Activated T-cell treated with anti-CD3 and anti-CD28 coated beads, Interleukin-2, amount 50 U/mL, for 72 hours (primary cell): ENCODE measurements at places on chromosomes 3 and 15. TPM values are rescaled to one million over a fixed set of nuclear protein-coding genes. Genes with fewer than 3 reads are reported as not detected.

The SPINK8 gene
- total RNA-seq = not detected

The AGBL1 gene
- 0.14 TPM for total RNA-seq

The AMT gene
- total RNA-seq = 7.5 TPM

The EIF4E3 gene
- total RNA-seq = 51.8 TPM

GRCh38 chr15:51947124-51947523 is 24.5 kb downstream of the LEO1 start:
- DNase-seq = no peak
- peaks cover 13% of the 10 kb centered on the region for H3K4me1 ChIP-seq
- H3K36me3 ChIP-seq = peaks cover 45% of the 10 kb centered on the region
- H3K27ac ChIP-seq = peak overlapping the region; percentile 61
- no peaks in the 10 kb centered on the region for H3K27me3 ChIP-seq

DNA sequence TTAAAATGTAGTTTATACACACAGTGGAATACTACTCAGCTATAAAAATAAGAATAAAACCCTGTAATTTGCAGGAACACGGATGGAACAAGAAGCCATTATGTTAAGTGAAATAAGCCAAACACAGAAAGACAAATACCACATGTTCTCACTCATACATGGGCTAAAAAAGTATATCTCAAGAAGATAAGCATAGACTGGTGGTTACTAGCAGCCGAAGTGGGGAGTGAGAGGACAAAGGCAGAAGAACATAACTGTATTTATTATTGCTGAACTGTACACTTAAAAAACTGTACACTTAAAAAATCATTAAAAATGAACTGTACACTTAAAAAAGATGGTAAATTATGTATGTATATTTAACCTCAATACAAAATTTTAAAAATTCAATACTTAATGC is 11.0 kb downstream of the UBE3A start:
- H3K36me3 ChIP-seq = peaks cover 26% of the 10 kb centered on the region
- peaks cover 54% of the 10 kb centered on the region for H3K4me1 ChIP-seq
- H3K4me3 ChIP-seq = no peak overlapping the region
- peak overlapping the region; percentile 88 for H3K27ac ChIP-seq
- DNase-seq = no peak

- peaks cover 11% of the 10 kb centered on the region for H3K36me3 ChIP-seq
- peak overlapping the region; percentile 70 for H3K27ac ChIP-seq
- H3K4me1 ChIP-seq = peaks cover 69% of the 10 kb centered on the region
- H3K4me3 ChIP-seq = no peak overlapping the region
Measured at GRCh38 chr15:63532307-63532744, 27.9 kb downstream of the USP3 start.

DNA sequence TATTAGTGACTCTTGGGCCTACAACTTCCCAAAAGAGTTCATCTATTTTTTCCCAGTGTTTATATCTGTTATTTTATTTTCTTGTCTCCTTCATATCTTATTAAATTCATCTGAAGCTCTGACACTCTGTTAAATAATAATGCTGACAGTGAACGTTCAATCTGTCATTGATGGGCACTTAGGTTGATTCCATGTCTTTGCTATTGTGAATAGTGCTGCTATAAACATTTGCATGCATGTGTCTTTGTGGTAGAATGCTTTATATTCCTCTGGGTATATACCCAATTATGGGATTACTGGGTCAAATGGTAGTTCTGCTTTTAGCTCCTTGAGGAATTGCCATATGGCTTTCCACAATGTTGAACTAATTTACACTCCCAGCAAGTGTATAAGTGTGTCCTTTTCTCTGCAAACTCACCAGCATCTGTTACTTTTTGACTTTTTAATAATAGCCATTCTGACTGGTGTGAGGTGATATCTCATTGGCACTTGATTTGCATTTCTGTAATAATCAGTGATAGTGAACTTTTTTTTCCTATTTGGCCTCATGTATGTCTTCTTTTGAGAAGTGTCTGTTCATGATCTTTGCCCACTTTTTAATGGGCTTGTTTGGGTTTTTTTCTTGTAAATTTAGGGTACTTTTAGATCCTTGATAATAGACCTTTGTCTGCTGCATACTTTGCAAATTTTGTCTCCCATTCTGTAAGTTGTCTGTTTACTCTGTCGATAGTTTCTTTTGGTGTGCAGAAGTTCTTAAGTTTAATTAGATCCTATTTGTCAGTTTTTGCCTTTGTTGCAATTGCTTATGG is 122.5 kb downstream of the LEKR1 start:
- H3K4me3 ChIP-seq = no peak overlapping the region
- no peak overlapping the region for H3K27ac ChIP-seq
- H3K4me1 ChIP-seq = no peaks in the 10 kb centered on the region
- peaks cover 21% of the 10 kb centered on the region for H3K27me3 ChIP-seq
- H3K36me3 ChIP-seq = no peaks in the 10 kb centered on the region

- DNase-seq = no peak
- H3K4me1 ChIP-seq = no peaks in the 10 kb centered on the region
- H3K27ac ChIP-seq = no peak overlapping the region
- no peaks in the 10 kb centered on the region for H3K27me3 ChIP-seq
- peaks cover 4% of the 10 kb centered on the region for H3K36me3 ChIP-seq
- H3K4me3 ChIP-seq = no peak overlapping the region
Measured at GRCh38 chr3:122824465-122825381, 29.9 kb downstream of the SLC49A4 start.

- H3K36me3 ChIP-seq = no peaks in the 10 kb centered on the region
- no peaks in the 10 kb centered on the region for H3K4me1 ChIP-seq
- no peak for DNase-seq
- no peak overlapping the region for H3K4me3 ChIP-seq
- no peak overlapping the region for H3K27ac ChIP-seq
Measured at GRCh38 chr3:120432150-120432860, 18.5 kb downstream of the FSTL1 start.

DNA sequence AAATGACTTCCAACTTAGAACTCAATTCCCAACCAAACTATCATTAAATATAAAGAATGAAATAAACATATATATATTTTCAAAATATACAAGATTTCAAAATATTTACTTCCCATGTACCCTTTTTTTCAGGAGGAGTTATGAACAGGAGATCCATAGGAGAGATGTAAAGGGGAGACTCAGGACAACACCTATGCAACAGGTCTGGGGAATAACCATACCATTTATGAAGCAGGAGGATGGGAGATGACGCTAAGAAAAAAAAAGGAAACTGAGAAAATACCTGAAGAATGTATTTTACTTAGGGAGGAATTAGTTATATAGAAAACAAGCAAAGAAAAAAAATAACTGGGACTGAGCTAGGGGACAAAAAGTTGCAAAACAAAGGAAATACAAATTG is 23.8 kb downstream of the INTS14 start:
- no peak for DNase-seq
- H3K4me3 ChIP-seq = no peak overlapping the region
- H3K27ac ChIP-seq = no peak overlapping the region
- H3K27me3 ChIP-seq = no peaks in the 10 kb centered on the region
- peaks cover 15% of the 10 kb centered on the region for H3K4me1 ChIP-seq
- peaks cover 8% of the 10 kb centered on the region for H3K36me3 ChIP-seq

GRCh38 chr15:83380059-83380458 is 67.1 kb upstream of the SH3GL3 start:
- no peak overlapping the region for H3K4me3 ChIP-seq
- H3K27me3 ChIP-seq = peaks cover 44% of the 10 kb centered on the region
- H3K36me3 ChIP-seq = no peaks in the 10 kb centered on the region
- H3K27ac ChIP-seq = no peak overlapping the region
- peaks cover 6% of the 10 kb centered on the region for H3K4me1 ChIP-seq

- no peaks in the 10 kb centered on the region for H3K27me3 ChIP-seq
- H3K4me3 ChIP-seq = no peak overlapping the region
Measured at GRCh38 chr3:44942202-44942921, 33.6 kb downstream of the ZDHHC3 start.

DNA sequence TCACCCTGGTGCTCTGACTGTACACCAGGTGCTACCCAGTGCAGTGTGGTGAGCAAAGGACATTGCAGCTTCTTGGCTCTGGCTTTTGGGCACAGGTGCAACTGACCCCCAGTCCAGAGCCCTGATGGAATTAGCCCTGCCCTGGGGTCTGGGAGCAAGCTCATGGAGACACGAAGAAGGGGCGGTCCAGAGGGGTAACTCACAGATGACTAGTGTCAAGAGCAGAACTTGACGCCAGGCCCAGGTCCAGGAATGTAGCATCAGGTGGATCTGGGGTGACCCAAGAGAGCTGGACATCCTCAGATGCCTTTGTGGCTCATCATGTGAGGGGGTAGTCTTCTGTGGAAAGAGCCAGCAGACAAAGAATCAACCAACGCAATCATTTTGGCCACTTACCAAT is 88.9 kb downstream of the ASB7 start:
- no peaks in the 10 kb centered on the region for H3K36me3 ChIP-seq
- no peak overlapping the region for H3K27ac ChIP-seq
- DNase-seq = no peak
- H3K4me3 ChIP-seq = no peak overlapping the region

- H3K4me1 ChIP-seq = no peaks in the 10 kb centered on the region
- no peak for DNase-seq
- no peak overlapping the region for H3K27ac ChIP-seq
- no peak overlapping the region for H3K4me3 ChIP-seq
- H3K36me3 ChIP-seq = no peaks in the 10 kb centered on the region
Measured at GRCh38 chr3:185986198-185986777, 48.5 kb upstream of the TRA2B start.

DNA sequence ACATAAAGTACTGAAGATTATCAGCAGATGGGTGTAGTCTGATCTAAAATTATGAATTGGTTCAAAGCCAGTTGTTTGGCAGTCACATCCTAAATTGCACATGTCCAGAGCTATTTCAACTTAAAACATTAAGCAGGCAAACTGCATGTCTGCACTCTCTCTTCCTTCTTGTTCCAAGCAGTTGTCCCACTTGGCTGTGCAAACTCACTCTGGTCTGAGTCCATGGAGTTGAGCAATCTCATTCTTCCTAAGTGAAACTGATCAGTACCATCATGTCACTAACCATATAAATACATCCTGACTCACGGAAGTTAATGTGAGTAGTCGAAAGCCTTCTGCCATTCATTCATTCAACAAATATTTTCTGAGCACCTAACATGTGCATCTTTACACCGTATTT is 353.0 kb downstream of the ROBO1 start:
- no peak for DNase-seq
- H3K36me3 ChIP-seq = no peaks in the 10 kb centered on the region
- no peak overlapping the region for H3K4me3 ChIP-seq
- H3K27me3 ChIP-seq = no peaks in the 10 kb centered on the region

DNA sequence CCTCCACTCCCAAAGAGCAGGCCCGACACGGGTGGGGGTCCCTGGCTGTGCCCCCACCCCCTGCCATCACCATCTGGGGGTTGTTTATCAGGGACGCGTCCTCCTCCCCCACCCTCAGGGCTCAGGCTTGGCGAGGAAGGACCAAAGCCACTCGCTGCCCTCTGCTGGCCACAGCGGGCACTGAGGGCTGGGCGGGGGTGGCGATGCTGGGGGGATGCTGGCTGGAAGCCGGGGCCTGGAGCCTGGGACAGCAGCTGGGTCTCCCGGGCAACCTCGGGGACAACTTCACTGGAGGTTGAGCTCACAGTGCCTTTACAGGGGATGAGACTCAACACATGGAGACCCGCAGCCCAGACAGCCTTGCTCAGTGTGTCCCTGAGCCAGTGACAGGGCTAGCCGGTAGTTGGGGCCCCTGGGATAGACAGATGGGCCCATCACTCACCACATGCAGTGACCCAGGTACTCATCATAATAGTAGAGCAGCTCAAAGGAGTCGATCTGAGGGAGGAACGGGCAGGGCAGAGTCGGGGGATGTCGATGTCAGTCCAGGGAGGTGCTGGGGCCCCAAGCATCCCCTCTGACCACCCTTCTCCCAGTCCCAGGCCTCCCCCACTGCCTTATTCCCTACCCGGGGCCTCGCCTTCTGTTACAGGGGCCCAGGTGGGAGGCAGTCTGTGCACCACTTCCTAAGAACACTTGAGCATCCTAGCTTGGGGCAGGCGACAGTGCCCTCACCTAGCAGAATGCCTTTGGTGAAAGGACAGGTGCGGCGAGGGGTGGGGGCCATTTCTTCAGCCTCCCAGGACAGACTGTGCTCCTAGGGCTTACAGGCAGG is 5.9 kb upstream of the CALML4 start:
- DNase-seq = peak; percentile 62
- no peaks in the 10 kb centered on the region for H3K27me3 ChIP-seq
- H3K36me3 ChIP-seq = no peaks in the 10 kb centered on the region
- H3K4me3 ChIP-seq = no peak overlapping the region
- H3K27ac ChIP-seq = no peak overlapping the region

DNA sequence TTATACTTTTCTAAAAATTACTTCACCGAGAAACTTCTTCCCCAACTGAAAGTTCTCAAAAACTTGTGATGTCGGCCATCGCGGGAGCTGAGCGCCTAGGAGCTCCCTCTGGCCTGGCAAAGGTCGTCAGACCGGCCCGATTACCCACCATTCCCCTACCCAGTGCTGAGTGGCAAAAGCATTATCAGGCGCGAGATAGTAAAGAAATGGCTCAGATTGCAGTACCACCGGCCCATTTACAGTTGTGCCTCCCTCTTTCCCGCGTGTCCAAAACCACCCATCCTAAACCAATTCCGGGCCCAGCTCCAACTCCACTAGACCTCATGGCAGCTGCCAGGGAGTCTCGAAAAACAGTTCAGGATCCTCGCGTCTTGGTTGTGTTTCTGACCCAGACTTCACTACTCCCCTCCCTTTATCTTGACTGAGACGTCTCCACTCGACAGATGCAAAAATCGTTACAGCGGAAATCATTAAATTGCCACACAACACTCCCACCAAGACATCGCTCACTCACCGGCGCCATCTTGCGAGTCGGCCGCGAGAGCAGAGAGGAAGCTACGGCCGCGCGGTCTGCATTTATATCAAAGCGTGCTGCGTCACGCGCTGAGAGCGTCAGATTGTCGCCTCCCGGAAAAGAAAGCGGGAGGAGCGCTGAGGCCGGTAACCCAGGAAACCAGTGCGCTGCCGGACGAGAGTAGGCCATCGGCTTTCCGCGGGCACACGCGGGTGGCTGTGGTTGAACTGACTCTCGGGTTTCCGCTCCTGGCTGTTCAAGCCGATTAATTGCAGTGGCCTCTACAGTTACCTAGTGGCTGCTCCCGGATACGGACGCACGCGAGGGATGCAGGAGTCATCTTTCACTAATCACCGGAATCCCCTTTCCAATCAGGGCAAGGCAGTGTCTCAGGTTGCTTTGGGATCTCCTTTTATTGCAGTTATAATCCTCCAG is at the start of gene RPL22L1:
Gene RPL22L1 (minus strand): TSS at position 551 of the 949 bp plus-strand sequence. CDS start 28 bp downstream, at position 523.
- peak within 1 kb of the TSS; percentile 93 for H3K4me3 ChIP-seq
- peak; percentile 92 for DNase-seq
- H3K4me1 ChIP-seq = peaks cover 23% of the 10 kb centered on the region
- no peaks in the 10 kb centered on the region for H3K27me3 ChIP-seq

DNA sequence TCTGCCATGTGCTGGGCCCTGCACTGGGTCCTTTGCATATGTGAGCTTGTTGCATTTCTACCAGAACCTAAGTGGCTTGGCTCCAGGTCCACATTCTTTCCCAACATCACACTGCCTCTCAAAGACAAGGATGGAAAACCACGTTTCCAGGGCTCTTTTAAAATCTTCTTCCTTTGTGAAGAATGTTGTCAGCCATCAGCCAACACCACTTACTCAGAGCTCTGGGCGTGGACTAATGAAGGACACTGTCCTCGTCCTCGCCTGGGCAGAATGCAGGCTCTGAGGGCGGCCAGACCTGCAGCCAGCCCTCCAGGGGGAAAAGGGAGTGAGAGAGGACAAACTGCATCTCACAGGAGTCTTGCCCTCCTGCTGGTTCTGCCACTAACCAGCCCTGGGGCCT is 49.7 kb downstream of the MAGEF1 start:
- peaks cover 11% of the 10 kb centered on the region for H3K27me3 ChIP-seq
- H3K4me3 ChIP-seq = no peak overlapping the region
- no peak for DNase-seq
- no peaks in the 10 kb centered on the region for H3K36me3 ChIP-seq
